ENCODE measurements at places on chromosomes 6 and 20.

DNA sequence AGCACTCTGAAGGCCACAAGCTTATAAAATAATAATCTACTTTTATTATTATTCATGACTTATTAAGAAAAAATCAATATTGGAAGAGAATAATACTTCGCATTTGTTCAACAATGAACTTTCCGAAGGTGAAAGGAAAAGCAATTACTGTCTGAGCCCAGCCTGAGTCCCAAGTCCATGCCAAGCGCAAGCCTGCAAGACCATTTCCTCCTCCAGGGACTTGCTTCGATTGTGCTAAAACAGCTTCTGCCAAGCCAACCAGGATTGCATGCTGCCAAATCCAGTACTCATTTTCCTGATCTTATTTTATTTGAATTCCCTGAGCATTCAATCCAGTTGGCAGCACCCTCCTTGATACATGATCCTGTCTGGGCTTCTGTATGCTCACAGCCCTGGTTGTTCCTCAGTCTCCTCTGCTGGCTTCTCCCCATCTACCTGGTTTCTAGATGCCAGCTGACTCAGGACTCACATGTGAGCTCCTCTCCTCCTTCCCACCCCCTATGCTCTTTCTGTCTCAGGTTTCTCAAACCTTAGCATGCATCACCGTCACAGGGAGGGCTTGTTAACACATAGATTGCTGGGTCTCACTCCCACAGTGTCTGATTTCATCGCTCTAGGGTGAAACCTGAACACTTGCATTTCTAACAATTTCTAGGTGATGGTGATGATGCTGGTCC, 55.9 kb upstream of the PSMF1 start:
- DNase-seq: no peak

DNA sequence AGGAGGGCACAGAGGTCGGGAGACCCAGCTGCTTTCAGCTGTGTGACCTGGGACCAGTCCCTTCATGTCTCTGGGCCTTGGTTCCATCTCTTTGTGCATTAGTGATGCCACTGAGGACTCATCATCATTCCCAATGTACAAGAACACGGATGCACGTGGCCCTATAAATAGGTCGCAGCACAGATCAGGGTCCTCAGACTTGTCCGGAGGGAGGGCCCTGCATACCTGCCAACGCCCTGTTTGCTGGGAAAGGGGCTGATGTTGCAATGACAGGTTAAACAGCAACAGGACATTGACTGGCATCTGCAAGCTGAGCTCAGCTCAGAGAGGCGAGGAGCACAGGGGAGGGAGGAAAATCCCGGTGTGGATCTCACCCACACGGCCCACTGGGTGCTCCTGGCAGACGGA, 21.8 kb downstream of the TGM2 start:
- no peak for DNase-seq

DNA sequence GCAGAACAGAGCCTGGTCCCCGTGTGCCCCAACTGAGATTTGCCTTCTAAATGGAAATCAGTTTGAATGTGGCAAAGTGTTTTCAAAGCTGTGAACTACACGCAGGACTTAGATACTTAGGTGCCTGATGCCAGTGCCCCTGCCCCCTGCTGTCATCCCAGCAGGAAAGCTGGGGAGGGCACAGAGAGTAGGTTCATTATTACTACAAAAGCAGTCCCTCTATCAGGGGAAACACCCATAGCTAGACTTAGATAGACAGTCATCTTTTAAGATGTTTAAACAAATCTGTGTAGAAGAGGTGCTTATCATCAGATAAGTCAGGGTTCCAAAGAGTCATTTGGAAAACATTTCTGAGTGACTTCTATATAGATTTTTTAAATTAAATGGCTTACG, 155.0 kb upstream of the SNX9 start:
- no peak for DNase-seq

DNA sequence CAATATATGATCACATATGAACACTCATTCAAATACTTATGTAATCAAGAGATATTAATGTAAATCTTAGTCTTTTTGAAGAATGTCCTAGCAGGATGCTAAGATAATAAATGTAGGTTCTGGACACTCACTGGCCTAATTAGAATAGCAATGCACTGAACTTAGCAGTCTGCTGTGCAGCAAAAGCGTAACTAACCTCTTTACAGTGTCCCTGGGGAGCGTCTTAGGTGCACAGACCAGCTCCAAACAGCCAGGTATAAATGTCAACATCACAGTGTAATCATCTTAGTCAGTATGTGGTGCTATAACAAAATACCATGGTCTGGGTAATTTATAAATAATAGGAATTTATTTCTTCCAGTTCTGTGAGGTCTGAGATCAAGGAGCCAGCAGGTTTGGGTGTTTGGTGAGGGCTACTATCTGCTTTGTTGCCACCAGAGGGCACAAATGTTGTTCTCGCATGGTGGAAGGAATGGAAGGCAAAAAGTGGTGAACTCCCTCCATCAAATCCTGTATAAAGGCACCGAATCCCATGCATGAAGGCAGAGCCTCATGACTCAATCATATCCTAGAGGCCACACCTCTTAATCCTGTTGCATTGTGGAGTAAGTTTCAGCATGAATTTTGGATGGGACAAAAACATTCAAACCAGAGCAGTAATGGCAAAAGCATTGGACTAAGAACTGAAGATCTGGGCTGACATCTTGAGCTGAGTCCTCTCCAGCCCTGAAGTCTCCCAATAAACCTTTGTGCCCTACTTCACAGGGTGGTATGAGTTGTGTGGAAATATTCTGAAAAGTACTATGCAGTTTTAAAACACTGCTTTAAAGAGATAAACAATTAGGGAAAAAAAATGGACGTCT, 41.8 kb upstream of the FOXO3 start:
- DNase-seq: no peak

DNA sequence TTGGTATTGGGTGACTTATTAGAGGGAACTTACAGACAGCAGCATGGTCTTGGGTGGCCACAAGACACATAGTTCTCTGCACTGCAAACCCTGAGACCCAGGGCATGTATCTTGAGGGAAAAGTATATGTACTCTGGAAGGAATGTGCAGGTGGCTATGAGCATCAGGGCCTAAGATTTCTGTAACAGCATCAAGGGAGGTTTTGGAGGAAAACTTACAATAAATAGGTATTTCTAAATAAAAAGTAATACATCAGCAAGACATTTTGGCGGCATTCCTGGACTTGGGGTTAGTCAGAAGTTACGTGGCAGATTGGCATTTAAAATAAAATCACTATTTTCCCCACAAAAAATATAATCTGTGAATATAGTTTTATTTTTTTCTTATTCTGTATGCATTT, 8.0 kb upstream of the STX7 start:
- no peak for DNase-seq
